ENCODE measurements at places on chromosomes 4 and X.

DNA sequence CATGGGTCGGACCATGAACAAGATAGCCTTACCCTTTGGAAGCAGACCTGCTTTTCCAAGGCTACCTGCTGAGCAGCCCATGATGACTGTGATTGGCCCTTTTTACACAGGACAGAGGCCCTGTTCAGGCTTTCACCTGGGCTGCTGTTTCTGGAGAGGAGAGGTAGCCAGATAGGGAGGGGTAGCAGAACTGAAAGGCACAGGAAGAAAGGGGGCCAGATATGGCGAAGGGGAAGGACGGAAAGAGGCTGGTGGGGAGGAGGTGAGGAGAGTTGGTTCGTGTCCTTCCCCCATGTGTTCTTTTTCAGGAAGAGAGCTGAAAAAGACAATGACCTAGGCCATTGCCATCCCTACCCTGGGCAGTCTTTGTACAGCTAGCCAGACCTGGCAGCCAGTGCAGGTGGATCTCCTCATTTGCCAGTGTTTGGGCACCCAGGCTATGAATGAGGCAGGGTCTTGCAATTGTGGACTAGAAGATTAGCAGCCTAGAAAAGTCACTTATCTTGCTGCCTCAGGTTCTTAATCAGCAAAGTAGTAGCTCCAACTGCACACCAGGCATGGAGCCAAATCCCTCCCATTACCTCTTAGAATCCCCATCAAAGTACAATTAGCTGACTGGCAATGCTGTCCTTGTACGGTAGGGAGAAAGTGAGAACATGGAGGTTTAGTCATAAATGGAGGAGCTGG, 139.6 kb downstream of the AMMECR1 start:
- no peak for DNase-seq

DNA sequence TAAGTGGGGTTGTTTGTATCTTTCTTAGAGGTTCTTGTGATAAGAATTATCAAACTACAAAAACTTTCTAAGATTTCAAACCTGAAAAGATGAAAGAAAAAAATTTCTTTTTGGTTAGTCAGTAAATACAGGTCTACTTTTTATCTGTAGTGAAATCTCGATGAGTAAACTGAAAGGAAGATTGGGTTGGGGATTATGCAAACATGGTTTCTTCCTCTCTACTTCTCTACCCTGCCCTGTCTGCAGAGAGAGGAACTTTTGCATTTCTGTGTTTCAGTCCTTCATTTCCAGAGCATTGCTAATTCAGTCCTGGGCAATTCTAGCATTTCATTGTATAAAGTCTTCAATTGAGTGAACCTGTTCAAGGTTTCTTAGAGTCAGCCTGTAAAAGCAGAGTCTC, 51.6 kb upstream of the IL2 start:
- no peak for DNase-seq

GRCh38 chrX:71283403-71284143, at the start of gene NONO:
Gene NONO (plus strand): TSS chrX:71283635. CDS start chrX:71290638, 7,003 bp downstream.
- peak; percentile 7 for DNase-seq

- no peak for DNase-seq
Observed at GRCh38 chr4:122584519-122584918, 36.3 kb downstream of the IL21 start.

DNA sequence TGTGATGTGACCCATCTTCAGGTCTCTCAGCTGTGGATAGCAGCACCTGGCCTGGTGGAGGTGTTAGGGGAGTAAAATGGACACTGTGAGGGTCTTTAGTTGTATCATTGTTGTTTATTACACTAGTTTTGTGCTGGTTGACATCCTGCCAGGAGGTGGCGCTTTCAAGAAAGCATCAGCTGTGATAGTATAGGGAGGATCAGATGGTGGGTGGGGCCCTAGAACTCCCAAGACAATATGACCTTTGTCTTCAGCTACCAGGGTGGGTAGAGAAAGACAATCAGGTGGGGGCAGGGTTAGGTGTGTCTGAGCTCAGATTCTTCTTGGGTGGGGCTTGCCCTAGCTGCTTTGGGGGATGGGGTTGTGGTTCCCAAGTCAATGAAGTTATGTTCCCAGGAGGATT, 162.8 kb downstream of the PPP1R2C start:
- no peak for DNase-seq

GRCh38 chr4:128385683-128386304, 98.2 kb upstream of the PGRMC2 start:
- no peak for DNase-seq

DNA sequence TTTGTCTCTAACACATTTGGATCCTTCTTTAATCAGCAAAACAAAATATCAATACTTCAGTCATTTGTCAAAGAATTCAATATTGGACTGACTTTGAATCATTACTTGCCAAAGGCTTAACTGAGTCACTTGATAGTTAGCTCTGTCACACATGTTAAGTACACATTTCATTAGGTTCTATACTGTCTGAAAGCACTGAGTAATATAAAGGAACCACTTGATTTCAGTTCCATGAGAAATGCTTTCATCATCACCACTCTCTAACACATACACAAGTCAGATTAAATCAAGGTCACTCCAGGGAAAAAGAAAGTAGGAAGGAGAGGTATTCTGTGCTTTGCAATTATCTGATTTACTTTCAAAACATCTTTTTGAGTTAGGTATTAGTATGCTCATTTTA, 1233.1 kb downstream of the C4orf33 start:
- no peak for DNase-seq

- DNase-seq, result no peak
Observed at GRCh38 chrX:48579259-48579658, 5.0 kb downstream of the RBM3 start.

DNA sequence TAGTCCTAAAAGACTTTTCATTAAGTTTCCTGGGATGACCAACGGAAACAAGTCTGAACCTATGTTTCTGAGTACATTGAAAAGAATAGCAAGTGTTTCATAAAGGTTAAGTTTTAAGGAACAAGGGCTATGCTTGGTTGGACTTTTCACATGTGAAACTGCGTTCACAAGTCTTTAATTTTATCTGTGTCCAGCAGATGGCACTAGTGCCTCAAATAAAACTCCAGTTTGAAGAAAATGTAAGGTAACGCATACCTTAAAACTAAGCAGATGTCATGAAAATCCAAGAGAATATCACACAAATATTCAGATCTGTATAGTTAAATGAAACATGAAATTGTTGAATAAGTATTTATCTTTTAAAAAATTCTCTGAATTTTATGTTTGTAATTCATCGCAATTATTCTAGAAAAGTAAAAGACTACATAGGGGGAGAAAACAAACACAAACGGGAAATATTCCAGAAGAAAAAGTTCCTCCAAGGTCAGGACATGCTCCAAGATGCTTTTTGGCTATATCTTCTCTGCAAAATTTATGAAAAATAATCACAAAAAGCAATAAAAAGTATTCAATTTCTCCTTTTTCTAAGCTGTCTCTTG, 89.6 kb upstream of the MAD2L1 start:
- DNase-seq, result no peak

GRCh38 chr4:113053883-113054282, 4.4 kb downstream of the ANK2 start:
- no peak for DNase-seq

GRCh38 chr4:127604949-127605709, 27.6 kb upstream of the INTU start:
- no peak for DNase-seq

DNA sequence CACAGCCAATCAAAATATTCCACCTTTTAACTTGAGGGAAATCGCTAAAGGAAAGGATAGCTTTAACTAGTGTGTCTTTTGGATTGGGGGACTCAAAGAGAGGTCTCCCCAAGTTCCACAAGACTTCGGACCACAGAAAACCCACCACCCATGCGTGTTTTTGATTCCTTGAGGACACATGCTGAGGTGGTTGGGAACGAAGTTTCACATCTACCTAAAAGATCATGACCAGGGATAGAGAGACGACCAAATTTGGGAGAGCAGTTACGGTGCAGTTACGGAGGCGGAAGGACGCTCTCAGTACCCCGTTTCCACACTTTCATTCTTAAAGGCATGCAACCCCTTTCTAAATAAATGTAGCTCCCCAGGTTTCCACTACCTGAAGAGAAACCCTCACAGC, 1.1 kb downstream of the PCYT1B start:
- no peak for DNase-seq

- no peak for DNase-seq
Observed at GRCh38 chr4:123479944-123480343, 83.3 kb downstream of the SPRY1 start.

DNA sequence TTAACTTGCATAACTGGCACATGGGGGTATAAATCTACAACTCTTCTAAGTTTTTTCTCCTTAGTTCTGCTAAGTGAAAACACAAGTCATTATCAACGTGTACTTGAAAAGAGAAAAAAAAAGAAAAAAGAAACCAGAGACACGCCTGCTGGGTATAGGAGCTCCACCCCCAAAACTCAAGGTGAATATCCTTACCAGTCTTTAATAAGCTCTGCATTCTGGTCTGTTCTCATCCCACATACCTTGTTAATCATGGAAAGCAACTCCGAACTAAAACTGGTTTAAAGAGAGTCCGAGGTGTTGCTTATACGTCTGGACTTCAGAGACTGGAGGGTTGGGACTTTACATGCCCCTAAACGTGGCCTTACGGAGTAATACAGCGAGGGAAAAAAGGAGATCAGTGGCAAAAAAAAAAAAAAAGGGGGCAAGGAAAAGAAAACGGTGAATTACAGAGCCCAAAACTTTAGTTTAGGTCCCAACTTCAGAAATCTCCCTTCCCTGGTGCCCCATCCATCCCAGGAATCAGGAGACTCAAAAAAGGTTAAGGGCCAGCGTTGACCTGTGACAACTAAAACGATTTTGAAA, 1.0 kb downstream of the PGRMC2 start:
- DNase-seq, result no peak

DNA sequence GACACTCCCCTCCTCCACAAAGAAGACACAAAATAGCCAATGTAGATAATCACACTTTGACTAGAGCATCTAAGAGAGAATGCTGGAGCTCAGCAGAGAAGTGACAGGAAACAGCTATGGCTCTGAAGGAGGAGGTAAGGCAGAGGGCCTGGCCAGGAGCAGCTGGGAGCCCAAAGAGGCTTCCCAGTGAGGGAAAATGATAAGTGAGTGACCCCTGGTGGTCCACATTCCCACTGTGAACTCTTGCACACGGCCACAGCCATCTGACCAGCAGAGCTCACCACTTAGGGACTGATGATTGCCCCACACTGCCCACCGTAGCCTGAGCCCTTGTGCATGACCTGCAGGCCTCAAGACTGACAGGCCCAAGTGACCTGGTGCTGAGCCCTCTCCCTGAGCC, 162.7 kb upstream of the GALNTL6 start:
- no peak for DNase-seq

DNA sequence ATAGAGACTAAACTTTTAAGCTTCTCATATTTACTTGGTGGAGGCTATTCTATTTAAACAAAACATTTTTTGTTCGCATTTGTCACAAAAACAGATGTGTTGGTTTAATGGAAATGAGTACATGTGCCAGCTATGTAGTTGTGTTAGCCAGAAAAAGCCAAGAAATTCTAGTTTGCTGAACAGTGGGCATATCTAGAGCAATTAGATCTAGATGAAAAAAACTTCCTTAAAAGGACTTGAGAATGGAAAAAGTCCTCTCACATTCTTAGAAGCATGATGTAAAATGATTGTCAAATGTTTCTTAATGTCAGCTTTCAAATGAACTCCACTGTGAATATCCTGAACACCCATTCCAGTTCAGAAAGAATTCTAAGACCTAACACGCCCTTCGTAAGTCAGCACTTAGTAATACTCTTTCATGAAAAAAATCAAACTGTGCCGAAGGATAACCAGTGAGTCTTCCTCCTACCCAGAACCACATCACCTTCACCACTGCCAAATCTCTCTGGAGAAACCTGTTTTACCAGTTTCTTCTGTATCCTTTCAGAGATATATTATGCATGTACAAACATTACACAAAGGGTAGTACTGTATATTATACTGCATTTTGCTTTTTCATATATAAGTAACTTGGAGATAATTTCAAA, 28.2 kb downstream of the PHKA1 start:
- DNase-seq, result no peak

GRCh38 chr4:153335665-153336064, 8.8 kb upstream of the MND1 start:
- no peak for DNase-seq

DNA sequence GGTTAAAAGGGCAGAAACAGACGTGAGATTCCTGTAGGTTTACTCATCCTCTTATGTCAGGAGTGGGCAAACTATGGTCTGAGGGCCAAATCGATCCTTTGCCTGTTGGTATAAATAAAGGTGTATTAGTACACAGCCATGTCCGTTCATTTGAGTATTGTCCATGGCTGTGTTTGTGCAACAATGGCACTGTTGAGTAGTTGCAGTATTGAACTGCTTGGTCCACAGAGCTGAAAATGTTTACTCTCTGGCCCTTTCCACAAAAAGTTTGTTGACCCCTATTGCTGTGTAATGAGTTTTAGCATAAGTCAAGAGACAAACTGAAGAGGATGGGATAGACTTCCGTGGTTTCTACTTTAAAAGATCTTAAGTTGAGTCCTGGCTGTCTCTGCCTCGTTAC, 59.0 kb upstream of the MID1 start:
- DNase-seq, result no peak

- no peak for DNase-seq
Observed at GRCh38 chrX:123311486-123311885, 127.4 kb downstream of the GRIA3 start.

- DNase-seq, result no peak
Observed at GRCh38 chr4:10734697-10735096, 50.1 kb upstream of the CLNK start.

DNA sequence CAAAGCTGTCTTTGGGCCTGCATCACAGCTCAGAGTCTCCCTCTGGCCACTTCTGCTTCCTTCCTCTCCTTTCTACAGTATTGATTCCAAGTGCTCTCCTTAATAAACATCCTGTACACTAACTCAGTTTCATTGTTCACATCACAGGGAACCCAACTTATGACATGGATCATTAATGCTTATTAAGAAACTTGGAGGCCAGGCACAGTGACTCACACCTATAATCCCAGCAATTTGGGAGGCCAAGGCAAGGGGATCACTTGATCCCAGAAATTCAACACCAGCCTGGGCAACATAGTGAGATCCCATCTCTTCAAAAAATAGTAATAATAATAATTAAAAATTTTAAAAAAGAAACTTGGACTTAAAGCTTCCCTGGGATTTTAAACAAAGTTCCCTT, 89.2 kb upstream of the EFHC2 start:
- no peak for DNase-seq

GRCh38 chr4:87622303-87622702, 14.0 kb downstream of the DSPP start:
- DNase-seq, result no peak

GRCh38 chrX:1529328-1529727, 7.7 kb downstream of the P2RY8 start:
- no peak for DNase-seq

DNA sequence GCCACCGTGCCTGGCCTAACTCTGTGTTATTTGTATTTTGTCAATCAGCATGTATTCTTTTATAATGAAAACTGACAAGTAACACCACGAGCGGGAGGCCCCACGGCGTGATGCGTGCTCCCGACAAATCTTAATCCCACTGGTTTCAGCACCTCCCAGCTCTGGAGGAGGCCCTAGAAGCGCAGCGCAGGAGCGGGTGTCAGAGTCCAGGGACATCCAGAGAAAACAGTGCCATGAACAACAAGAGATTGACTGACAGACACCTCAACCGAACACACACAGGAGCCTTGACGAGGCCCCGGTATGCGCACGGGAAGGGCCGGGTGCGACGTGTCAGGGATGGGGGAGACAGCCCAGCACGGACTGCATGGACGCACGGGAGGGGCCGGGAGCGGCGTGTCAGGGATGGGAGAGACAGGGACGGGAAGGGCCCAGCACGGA, 23.0 kb downstream of the GAK start:
- no peak for DNase-seq

GRCh38 chr4:75158451-75158850, 225.5 kb downstream of the PARM1 start:
- no peak for DNase-seq

GRCh38 chrX:64850371-64851082, 125.7 kb downstream of the ZC4H2 start:
- DNase-seq, result no peak

- no peak for DNase-seq
Observed at GRCh38 chr4:8220661-8221450, 21.8 kb downstream of the SH3TC1 start.

Measured in cortex of kidney (tissue), 1 donor.